Stimulated activated CD8-positive, alpha-beta memory T cell treated with anti-CD3 and anti-CD28 coated beads, Interleukin-4, amount 100 ng/mL, for 1 hour (primary cell): ENCODE measurements at places on chromosomes 6 and 20.

GRCh38 chr20:58075586-58076345, 152.7 kb downstream of the ANKRD60 start:
- no peak for DNase-seq

- no peak for DNase-seq
Measured at GRCh38 chr6:26222571-26222970, 135.3 kb downstream of the HFE start.

- DNase-seq, result no peak
Measured at GRCh38 chr6:76914737-76915136, 548.6 kb downstream of the HTR1B start.

DNA sequence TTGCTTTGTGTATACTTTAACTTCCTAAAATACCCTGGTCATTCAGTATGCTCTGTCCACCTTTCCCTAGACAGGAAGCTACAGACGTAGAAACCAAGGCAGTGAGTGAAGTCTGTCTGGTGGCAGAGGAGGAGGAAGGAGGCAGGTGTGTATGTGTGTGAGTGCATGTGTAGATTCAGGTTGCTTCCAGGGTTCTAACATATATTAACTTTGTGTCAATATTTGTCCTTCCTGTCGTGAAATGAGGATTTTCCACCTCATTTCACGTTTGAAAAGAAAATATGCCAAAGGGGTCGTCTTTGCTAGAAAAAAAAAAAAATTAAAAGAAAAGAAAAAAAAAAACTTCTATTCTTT, 411.5 kb downstream of the PKHD1 start:
- DNase-seq, result no peak

- DNase-seq, result no peak
Measured at GRCh38 chr20:1809131-1809572, 86.1 kb upstream of the SIRPA start.

GRCh38 chr6:157029980-157030690, 253.0 kb downstream of the ARID1B start:
- no peak for DNase-seq

DNA sequence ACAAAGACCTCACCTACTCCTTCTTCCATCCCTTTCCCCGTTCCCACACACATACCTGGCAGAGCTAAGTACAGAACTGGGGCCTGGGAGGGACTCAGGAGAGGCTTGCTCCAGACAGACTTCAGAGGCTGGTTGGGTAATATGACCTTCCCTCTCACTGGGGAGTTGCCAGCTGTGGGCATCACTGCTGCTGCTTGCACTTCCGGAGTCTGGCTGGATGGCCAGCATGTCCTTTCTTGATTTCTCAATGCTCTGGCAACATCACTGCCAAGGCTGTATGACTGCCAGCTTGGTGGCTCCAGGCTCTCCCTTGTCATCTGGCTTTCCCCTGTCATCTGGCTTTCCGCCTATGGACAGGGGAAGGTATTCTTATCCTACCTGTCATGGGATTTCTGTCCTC, 47.8 kb downstream of the CDH22 start:
- no peak for DNase-seq

DNA sequence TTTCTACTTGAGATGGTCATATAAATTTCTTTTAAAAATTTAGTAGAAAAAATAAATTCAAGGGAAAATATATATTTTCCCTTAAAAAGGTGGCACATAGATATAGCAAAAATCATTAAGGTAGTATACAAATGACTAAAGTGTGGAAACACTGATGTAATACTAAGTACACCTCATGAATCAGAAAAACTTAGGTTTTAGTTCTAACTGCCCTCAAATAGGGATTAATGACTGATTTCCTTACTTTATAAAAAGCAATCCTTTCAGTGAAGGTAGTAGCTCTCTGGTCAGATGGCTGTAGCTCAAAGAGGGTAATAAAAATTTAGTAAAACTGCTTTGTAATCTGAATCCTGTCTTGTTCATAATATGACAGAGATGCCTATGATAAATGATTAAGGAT, 63.5 kb downstream of the FYN start:
- no peak for DNase-seq

- no peak for DNase-seq
Measured at GRCh38 chr6:1136415-1136774, 175.5 kb upstream of the FOXQ1 start.

DNA sequence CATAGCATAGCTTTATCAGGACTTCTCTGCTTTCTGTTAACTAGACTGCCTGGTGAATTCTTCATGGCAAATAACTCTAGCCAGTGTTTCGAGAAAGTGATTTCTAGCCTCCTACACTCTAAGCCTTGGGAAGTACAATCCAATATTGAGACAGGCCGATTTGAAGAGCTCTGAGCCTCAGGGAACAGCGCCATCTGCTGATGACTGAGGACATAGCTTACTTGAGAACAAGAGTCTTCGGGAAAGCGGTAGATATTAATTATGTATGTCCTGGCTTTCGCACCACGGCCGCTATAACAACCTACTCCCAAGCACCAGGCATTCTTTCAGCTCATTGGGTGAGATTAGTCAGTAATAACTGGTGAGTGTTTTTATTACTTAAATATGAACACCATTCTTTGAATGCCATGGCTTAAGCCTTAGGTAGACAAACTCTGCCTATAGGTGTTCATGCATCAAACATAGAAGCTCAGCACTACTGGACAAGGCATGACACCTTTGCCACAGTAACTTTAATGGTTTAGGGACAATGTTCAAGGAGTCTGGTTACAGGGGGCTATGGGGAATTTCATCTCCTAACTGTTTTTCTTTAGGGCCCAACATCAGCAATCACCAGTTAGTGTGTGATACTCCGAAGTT, 518.6 kb downstream of the BMP2 start:
- DNase-seq, result no peak

GRCh38 chr6:56002336-56002735, 126.9 kb upstream of the BMP5 start:
- DNase-seq, result no peak

DNA sequence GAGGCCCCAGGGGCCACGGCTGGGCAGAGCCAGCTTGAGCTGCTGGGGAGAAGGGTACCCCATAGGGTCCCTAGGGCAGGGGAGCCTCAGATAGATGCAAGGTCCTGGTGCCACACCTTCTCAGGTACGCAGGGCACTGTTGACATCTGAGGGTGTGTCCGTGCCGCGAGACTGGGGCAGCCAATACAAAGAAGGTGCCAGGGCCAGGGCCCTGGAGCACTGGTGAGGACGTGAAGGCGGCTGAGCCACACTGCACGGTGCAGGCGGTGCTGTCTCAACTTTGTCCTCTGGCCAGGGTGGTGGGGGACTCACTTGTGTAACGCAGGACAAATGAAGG, 649 bp upstream of the LRRC73 start:
- no peak for DNase-seq

DNA sequence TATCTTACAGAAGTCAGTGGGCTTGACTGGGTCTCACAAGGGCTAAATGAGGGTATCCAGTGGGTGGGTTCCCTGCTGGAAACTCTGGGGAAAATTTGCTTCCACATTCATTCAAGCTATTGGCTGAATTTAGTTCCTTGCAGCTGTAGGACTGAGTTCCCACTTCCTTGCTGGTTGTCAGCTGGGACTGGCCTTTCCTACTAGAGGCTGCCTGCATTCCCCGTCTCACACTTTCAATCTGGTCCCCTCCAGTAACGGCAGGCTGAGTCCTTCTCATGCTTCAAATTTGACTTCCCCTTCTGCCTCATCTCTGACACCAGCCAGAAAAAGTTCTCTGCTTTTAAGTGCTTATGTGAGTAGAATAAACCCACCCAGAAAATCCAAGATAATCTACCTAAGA, 4.4 kb downstream of the CSNK2A1 start:
- DNase-seq, result no peak

- peak; percentile 7 for DNase-seq
Measured at GRCh38 chr6:110039981-110040383, 61.9 kb downstream of the GPR6 start.
